ENCODE measurements at places on chromosomes 5 and 9.

- no peak for DNase-seq
These were observed 17.6 kb downstream of the DMXL1 start for GRCh38 chr5:119088438-119088837.

DNA sequence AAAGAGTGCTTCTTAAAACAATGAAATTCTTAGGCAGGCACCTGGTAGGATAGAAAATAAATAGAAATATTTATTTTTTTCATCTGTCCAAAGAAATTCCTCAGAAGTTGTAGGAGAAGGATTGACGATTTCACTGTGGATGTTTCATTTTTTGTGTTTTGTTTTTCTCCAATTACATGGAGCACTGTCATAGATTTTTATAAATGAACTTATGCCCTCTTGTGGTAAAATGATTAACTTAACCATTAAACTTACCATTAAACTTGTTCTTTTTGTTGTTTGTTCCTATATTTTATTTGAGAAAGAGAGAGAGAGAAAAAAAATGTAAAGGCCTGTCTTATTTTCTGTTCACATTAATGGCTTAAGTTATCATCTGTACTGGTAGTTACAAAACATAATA is 339.2 kb downstream of the PRR16 start:
- DNase-seq, result no peak

DNA sequence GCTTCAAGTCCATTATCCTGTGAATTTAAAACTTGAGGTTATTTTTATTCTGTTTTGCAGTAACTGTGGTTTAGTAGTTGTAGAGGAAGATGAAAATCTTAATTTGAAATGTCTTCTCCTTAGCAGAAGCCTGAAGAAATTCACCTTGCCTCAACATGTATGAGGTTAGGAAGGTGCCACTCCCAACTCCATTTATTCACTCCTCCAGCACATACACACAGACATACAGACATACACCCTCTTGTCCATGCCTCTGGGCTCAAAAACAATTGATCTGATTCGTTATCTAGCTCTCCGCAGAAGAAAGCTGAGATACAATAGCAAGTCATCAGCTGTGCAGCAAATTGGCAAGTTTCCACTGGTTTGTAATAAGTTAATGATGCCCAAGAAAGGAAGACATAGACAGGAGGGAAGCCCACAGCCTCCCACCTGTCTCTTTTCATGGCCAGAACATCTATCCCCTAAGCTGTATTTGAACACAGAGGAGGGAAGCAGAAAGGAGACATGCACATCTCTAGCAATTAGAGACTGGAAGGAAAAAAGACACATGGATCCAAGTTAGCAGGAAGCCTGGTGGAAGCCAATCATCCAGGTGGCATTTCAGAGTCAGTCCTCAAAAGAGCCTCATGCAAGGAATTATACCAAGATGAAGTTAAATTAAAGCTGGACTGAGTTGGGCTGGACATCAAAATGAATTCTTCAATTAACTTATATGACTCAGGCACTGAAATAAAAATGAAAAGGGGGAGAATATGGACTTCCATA is 257.9 kb downstream of the ASTN2 start:
- no peak for DNase-seq

DNA sequence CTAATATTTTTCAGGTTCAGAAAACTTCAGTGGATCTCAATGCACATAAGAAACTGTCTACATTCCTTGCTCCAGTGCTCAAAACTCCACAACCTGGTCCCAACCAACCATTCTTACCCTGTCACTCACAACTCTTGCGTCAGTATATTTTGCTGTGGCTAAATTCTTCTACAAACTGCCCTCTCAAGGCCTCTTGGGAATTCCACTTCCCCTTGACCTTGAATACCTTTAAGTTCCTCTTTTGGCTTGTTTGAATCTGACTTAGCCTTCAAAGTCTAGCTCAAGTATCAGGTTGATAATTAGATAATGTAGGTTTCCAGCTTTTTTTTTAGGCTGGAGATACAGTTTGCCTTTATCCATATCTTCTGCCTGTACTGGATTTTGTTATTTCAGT is 128.3 kb downstream of the SLF1 start:
- DNase-seq, result no peak

GRCh38 chr9:34558364-34558763 is 31.2 kb downstream of the CNTFR start:
- DNase-seq, result no peak

- DNase-seq, result no peak
These were observed 20.4 kb downstream of the ANKS6 start for GRCh38 chr9:98775831-98776441.

GRCh38 chr5:151258201-151258611 is 5.2 kb downstream of the GM2A start:
- no peak for DNase-seq

GRCh38 chr5:33129309-33129708 is 311.5 kb upstream of the TARS1 start:
- no peak for DNase-seq

DNA sequence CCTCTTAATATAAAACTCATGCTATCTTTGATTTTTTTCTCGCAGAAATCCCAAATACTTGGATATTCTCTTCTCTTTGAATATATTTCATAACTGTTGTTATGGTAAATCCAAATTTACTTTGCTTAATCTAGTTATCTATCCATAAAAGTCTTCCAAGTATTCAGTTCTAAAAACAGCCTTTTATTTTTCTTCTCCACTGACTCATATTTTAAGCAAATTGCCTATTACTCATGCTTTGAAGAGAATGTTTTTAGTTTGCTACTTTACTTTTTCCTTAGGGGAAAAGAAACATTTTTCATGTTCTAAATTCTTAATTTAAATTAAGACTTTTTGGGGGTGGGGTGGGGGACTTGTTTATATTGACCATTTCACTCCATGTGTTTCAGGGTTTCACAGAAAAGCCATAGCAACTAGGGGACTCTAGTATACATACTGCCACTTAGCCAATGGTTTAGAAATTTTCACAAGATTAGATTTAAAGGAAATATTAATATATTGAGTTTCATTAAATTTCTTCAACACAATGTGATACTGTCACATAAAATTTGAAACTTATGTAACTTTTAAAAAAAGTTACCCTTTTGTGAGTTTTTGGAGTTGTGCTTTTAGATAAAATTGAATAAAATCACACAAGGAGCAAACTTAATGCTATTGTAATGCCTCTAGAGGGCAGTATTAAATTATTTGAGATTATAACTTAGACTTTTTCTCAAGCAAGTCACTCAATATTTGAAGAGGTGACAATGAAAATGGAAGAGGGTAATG is 545.8 kb upstream of the ARRDC3 start:
- no peak for DNase-seq

- no peak for DNase-seq
These were observed 92.1 kb downstream of the HCN1 start for GRCh38 chr5:45604092-45604491.

DNA sequence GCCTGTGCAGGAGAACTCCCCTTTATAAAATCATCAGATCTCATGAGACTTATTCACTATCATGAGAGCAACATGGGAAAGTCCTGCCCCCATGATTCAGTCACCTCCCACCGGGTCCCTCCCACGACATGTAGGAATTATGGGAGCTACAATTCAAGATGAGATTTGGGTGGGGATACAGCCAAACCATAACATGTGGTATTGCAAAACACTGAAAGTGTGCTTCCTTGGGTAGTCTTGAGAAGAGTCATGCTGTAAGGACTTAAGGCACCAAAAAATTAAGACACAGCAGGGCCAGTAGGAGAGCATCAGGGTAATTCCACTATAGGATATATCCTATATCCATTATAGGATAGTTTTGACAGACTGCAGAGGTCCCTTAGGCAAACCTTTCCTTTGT is 29.4 kb upstream of the GDNF start:
- DNase-seq, result no peak

GRCh38 chr9:134061019-134061687 is 6.7 kb downstream of the BRD3 start:
- no peak for DNase-seq

DNA sequence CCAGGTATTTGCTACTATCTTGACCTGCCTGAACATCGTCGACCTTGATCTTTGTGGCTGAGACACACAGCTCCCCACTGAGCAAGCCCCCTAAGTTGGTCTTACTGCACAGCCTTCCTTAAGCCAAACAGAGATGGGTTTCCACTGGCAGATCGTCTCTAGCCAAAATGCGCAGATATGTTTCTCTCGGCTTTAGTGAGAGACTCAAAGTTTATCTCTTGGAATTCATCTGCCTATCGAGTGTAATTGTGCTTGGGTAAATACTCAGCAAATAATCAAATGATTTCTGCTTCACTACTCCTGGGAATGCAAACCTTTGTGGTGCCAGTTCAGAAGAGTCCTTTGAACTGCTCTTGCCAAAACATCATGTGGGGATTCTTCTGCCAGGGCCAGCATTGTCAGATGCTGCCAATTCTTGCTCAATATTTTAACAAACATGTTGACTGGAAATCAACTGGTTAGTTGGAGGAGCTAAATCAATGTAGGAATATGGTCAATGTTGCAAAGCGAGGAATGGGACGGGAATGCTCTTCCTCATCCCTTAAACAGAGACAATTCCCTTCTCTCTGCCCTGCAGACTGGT is 141.2 kb upstream of the SLC28A3 start:
- DNase-seq, result no peak

- no peak for DNase-seq
These were observed 40.4 kb upstream of the FGF1 start for GRCh38 chr5:142726188-142726731.

- DNase-seq, result no peak
These were observed 13.6 kb downstream of the OTULINL start for GRCh38 chr5:14595189-14595588.

- no peak for DNase-seq
These were observed 282.7 kb upstream of the VLDLR start for GRCh38 chr9:2338777-2339365.

DNA sequence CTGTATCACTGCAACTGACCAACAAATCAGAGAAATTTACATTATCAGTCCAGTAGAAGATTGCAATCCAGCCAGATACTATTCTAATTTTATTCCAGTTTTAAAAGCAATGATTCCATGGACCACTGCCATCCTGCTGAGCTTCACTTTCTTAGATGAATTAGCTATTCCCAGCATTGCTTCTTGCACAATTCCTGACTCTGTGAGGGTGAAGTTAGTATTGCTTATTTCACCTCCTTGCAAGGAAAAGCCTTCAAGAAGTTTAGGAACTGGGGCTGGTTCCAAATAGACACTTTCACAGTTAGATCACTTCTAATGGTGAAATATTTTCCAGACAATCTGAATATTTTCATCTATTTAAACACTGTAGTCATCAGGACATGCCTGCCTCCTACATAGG is 338.6 kb upstream of the TNC start:
- DNase-seq, result no peak

- DNase-seq, result no peak
These were observed 1.4 kb upstream of the LARP1 start for GRCh38 chr5:154753792-154754191.

- DNase-seq, result peak; percentile 47
These were observed 1.2 kb downstream of the MIER3 start for GRCh38 chr5:56950626-56951125.

- DNase-seq, result no peak
These were observed 72.6 kb downstream of the DAPK1 start for GRCh38 chr9:87570000-87570908.

DNA sequence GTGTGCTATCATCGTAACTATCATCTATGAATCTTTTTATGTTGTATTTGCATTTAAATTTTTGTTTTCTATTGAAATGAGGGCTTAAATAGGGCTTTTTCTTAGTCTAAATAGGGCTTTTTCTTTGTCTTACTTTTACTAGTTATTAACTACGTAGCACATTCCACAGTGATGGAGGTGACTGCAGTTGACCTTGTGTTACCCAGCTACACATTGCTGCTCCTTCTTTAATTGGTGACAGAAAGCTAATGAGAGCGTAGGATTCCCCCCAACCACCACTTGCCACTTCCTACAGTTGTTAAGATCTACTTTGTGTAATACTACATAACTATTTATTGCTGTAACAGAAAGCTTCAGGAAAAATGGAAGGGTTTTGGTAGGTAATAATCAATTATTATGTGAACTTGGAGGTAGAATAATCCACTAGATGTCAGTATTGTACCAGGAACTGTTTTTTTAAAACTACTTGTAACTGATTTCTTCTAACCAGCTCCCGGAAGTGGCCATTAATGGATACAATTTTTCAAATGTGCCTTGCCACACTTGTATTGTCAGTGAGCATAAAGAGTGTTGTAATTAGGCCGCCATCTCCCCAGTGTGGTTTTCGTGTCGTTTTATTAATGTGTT is 18.0 kb downstream of the MTRR start:
- DNase-seq, result no peak

DNA sequence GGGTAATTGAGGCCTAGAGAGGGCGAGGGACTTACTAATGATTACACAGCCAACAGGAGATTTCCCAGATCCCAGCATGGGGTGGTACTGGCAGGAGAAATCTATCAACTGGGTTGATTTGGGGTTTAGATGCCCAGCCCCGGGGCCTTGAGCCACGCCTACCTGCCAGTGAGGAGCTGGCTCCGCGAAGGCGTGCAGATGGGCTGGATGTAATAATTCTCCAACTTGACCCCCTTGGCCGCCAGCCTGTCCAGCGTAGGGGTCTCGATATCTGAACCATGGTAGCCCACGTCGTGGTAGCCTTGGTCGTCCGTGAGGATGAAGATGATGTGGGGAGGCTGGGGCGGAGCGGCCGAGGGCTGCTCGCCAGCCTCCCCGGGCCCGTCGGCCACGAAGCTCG is 804 bp downstream of the ARSI start:
- no peak for DNase-seq

GRCh38 chr5:5018578-5018970 is 121.6 kb upstream of the ADAMTS16 start:
- DNase-seq, result no peak

DNA sequence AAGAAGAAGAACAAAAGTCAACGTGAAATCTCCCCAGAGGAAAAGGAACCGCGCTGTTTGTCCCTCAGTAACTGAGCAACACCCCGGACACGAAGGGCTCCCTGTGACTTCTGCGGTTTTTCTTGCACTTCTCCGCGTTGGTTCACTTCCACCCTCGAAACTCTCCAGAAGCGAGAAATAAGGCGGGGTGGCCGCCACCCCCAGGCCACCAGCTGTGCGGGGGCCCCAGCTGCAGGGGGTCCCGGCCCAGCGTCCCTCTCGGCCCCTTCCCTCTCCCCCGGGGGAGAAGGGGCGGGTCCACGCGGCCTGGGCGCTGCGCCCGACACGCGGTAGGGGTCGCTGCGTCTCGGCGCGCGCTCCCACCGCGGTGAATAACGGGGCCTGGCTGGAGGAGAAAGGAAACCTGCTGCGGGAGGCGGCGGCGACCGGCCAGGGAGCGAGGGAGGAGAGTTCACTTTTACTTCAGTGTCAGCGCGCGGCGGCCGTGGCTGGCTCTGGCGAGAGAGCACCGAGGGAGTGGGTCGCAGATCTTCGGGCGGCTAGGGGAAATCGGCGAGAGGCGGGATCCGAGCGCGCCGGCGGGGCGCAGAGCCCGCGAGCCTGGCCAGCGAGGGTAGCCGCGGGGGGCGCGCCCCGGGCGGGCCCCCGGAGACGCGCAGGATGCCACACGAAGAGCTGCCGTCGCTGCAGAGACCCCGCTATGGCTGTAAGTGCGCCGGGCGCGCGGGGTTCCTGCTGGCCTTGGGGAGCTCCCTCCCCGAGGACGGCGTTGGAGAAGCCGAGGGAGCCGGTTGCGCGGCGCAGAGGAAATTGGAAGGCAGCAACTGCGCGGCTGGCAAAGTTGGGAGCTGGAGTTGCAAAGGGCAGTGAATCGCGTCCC is at the start of gene IQGAP2:
IQGAP2 (plus strand) TSS at position 400 of the 880 bp plus-strand sequence; CDS start at position 661, 261 bp downstream.
- DNase-seq, result peak; percentile 73

GRCh38 chr5:45017568-45017967 is 208.8 kb downstream of the MRPS30 start:
- DNase-seq, result no peak

Measured in activated naive CD4-positive, alpha-beta T cell (primary cell).